Stimulated activated CD8-positive, alpha-beta memory T cell treated with anti-CD3 and anti-CD28 coated beads, Interleukin-4, amount 100 ng/mL, for 1 hour (primary cell): ENCODE measurements at places on chromosomes 6 and 20.

GRCh38 chr6:167323111-167323510 is 1.8 kb upstream of the TTLL2 start:
- no peak for DNase-seq

DNA sequence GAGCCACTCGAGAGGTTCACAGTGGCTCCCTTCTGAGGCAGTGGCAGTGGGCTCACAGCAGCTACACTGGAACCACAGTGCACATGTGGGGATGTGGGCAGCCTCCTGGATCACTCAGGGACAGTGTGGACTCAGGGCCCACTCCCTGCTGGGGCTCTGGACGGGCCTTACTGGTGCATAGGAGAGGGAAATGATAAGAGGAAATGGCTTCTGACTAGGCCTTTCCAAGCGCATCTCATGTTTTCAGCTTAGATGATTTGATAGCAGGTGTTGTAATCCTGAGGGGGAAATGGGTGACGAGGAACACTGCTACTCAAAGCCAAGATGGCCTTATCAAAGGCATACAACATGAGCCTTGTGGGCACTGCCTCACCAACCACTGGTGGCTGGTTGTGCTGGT is 44.0 kb downstream of the PANK2 start:
- DNase-seq = no peak

DNA sequence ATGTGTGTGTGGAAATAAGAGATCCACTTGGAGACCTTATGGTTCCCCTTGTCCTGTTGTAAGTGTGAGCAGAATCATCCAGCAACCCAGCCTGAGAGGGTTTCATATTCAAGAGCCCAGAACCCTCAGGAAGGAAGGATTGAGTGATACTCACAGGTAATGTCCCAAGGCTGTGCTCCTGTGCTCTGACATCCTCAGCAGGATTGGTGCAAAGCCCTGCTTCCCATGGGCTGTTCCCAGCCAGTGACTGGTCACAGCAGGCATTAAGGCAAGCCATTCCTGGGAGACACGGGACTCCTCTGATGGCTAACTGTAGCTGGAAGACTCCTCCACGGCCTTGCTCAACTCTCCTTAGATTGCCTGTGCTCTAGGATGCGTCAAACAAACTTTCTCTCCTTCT is 33.8 kb upstream of the HLA-G start:
- no peak for DNase-seq

- no peak for DNase-seq
These were observed 88.4 kb downstream of the RTN4IP1 start for GRCh38 chr6:106540907-106541306.

DNA sequence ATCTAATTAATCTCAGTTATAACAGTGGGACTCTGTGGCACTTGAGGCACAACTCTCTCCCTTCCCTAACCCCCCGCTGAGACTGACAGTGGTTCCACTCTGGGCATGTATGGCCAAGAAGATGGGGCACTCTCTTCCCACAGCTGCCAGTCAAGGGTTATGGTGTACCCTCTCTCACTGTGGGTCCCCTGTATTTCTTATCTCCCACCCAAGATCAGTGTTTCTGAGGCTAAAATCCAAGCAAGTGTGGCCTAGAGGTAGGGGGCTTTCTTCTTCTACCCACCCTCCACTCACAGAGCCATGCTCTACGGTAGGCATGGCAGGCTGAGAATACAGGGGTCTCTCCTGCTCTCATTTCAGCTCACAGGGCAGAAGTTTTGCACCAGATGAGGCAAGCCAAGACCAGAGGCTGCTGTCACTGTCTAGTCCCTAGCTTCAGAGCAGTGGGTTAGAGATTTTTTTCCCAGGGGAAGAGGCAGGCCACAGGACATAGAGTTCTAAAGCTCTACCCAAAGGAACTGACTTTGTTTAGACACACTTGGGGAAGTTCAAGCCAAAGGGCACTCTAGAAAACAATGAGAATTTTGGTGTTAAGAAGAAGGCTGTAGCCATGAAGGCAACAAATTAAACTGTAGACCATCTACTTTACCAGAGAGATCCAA is 31.7 kb upstream of the HINT3 start:
- DNase-seq = no peak

DNA sequence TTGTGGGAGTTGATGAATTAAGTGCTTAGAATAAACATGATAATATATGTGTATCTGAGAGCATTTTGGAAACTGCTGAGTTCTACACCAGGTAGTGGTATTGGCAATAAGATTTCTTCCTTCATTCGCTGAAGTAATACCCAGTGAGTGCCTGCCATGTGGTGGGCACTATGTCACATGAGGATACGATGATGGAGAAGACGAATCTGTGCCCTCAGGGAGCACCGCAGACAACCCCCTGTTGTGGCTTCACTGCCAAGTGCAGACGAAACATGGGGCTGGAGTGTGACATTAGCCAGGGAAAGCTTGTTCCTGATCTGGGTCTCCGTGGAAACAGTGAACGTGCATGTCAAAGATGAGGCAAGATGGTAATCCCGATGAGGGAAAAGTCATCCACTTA is 7.9 kb downstream of the ZNF76 start:
- DNase-seq = no peak

GRCh38 chr20:51533291-51534172 is 9.0 kb downstream of the NFATC2 start:
- DNase-seq = no peak
